Stimulated activated CD4-positive, alpha-beta T cell treated with anti-CD3 and anti-CD28 coated beads, TNF-alpha, amount 100 ng/mL, for 4 hours (primary cell): ENCODE measurements at places on chromosomes 11 and 22.

DNA sequence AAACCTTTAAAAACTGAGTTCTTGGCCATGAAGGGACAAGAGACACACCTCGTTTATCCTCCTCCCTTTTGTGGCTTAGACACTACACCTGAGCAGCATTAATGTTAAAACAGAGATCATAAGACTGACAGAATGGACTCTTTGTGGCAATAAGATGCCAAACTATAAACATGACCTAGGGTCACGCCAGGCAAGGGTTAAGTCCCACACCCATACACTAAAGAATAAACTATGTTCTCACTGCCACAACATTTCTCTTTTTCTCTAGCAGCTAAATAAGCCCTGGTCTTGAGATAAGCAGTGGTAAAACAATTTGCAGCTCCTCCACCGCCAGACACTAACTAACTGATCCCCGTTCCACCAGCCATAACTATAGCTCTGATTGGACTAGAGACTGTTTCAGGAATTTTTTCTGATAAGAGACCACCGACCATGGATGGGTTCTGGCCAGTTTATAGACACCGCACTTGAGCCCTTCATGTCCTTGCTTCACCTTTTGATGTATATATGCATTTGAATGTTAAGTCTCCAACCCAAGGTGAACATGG, 4.9 kb upstream of the SLCO2B1 start:
- DNase-seq, result no peak

- DNase-seq, result no peak
Observed at GRCh38 chr22:44383064-44383575, 70.4 kb upstream of the SHISAL1 start.

DNA sequence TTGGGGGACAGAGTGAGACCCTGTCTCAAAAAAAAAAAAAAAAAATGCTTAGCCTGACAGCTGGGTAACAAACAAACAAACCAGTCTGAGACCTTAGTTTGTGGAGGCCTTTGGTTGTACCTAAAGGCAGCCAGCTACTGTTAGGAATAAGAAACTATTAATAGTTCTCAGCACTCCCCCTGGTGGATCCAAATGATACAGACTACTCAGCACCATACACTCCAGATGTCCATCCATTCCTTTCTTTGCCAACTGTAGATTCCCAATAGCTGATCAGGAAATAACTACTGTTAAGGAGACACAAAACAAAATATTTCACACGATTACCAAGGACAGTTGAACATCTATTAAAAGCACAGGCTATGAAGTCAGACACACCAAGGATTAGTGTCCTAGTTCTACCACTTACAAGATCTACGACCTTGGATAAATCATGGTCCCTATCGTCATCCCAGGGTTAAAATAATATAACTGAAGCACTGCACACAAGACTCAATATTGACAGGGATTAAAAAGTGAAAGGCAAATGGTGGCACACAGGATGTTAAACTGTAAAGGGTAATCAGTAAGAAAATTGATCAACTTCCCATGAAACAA, 17.2 kb downstream of the CLDN25 start:
- DNase-seq, result no peak

DNA sequence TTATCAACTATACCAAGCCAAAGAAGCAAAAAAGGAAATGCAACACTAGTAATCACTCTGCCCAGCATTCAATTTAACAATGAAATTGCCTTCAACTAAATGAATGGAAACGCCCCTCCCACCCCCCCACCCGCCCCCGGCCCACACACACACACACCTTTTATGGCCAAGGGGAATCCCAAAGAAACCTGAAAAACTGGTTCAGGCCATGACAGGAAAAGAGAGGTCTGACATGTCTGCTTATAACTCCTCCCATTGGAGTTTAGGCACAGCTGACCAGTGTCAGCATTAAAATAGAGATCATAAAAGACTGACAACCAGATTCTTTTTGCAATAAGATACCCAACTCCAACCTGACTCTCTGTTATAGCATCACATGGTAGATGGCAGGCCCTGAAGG, 42.6 kb downstream of the ACER3 start:
- no peak for DNase-seq

DNA sequence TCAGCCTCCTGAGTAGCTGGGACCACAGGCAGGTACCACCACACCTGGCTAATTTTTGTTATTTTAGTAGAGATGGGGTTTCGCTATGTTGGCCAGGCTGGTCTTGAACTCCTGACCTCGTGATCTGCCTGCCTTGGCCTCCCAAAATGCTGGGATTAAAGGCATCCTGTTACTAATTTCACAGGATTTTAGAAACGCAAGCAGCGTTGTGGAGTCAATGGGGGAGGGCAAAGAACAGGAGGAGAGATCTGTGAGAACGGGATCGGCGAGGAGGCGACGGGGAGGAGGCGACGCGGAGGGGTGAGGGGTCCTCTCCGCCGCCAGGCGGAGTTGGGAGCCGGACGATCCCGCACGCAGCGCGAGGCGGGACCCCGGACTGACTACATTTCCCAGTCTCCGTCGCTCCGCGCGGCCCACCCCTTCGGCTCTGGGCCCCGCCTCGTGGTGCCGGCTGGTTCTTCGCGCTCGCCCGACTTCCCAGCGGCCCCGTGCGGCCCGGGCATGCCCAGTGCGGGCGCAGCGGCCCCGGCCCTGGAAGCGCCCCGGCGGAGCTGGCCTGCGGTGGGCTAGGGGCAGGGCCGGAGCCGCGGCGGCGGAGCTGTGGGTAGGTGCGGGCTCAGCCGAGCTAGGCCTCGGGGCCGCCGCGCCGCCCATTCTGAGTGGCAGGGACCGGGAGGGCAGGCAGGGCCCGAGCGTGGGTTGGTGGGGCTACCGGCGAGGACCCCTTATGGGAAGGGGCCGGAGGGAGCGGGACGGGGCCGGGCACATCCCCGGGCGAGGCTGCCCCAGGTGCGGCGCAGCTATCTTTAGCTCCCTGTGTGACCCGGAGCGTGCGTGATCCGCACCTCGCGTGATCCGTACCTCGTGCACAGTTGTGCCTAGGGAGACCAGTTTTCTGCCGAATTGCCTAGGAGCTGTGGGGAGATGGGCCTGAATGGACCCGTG, at the start of gene EI24:
Gene EI24, plus strand, starts transcription at position 508 of the 945 bp plus-strand sequence. CDS start 3,051 bp downstream, outside the sequence.
- peak; percentile 83 for DNase-seq

- DNase-seq, result no peak
Observed at GRCh38 chr11:131661132-131661531, 290.7 kb downstream of the NTM start.

DNA sequence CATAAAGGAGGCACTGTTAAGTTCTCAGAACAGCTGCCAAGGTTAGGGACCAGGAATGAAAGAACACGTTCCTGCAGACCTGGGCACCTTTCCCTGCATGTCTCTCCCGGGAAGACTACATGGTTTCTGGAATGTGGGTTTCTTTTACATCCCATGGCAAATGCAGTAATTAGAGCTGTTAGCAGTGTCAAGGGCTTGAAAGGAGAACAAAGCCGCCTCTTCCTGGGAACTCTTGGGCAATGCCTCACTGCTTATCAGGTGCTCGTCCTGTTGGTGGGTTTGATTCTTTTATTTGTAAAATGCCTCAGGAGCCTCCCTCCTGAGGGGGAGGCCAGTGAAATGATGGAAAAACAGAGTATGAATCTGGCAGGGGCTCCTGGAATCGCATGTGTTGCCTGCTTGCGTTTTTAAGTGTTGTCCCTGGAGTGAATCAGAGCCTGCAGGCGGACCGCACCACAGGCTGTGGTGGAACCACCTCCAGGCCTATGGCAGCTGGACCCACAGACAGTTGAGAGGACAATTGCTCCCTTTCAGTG, 723 bp upstream of the C22orf31 start:
- DNase-seq, result no peak

- DNase-seq, result no peak
Observed at GRCh38 chr11:79419120-79419519, 21.7 kb downstream of the TENM4 start.

DNA sequence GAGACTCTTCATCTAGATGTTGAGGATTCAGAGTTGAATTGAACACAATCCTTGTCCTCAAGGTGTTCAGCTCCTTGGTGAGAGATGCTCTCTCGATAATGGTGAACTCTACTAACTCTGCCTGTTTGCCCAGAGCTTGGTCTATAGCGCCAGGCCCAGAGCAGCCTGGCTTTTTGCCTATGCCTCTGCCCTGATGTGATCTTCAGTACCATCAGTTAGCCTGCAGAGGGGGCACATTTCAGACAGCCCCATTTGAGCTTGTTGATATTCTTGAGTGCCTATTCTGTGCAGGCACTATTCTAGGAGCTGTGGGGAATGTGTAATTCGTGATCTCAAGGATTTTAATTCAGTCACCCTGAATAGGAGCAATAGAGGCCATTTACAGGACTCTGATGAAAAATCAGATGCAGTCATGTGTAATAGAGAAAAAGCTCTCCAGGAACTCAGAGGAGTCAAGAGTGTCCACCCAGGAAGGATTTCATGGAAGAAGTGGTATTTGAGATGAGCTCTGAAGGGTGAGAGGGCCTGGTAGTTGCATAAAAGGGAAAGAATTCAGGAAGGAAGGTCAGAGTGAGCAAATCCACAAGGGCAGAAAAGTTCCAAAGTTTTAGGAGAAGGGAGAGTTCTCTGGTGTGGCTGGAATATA, 19.3 kb downstream of the GTPBP1 start:
- no peak for DNase-seq
